ENCODE measurements at places on chromosomes 3 and 15.
A peak's percentile ranks its signal among the peaks of the same experiment; 100 is the strongest.

DNA sequence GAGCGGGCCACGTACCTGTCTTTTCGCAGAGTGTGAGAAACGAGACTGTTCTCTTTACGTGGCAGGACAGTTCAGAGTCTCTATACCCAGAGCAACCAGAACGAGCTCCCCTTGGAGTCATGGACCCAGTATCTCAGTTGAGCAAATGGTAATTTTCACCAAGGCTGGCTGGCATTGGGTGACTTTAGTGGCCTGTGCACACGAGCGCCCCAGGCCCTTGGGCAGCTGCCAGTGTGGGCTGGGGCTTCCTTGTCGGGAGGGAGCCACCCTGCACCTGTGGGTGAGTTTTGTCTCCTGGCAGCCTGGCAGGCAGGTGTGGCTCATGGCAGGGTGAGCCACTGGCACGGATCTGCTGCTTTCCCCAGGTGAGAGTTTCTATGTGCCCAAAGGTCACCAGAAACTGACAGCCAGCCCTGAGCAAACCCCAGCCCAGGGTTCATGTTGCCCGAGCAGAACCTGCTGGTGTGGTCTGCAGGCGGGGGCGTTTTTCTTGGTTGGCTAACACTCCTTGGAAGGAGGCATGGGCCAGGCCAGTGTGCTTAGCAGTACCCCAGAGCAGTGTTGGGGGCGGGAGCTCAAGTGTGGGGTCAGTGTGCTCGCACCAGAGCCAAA, 135.0 kb downstream of the TJP1 start:
- DNase-seq: no peak

GRCh38 chr3:59422312-59422711, 372.5 kb upstream of the CFAP20DC start:
- DNase-seq: peak; percentile 65

- DNase-seq: no peak
These were observed 57.8 kb downstream of the MAP3K13 start for GRCh38 chr3:185420762-185421161.

GRCh38 chr3:116445990-116446389, 703 bp upstream of the LSAMP start:
- no peak for DNase-seq

GRCh38 chr15:61038910-61039309, 190.2 kb downstream of the RORA start:
- no peak for DNase-seq

GRCh38 chr15:46961795-46962194, 755.5 kb upstream of the SEMA6D start:
- DNase-seq: peak; percentile 7

GRCh38 chr15:51425517-51426040, 84.1 kb downstream of the GLDN start:
- DNase-seq: no peak

- peak; percentile 30 for DNase-seq
These were observed 859 bp downstream of the RORA start for GRCh38 chr15:61227950-61228936.

- peak; percentile 83 for DNase-seq
These were observed 110.6 kb downstream of the LPP start for GRCh38 chr3:188264226-188265207.
